ENCODE measurements at places on chromosomes 16 and 17. TPM values are rescaled to one million over a fixed set of nuclear protein-coding genes. Genes with fewer than 3 reads are reported as not detected.

PSMB3 gene
- 548 TPM for total RNA-seq

ABCC11 gene
- total RNA-seq: 0.40 TPM

RGS11 gene
- total RNA-seq: 0.07 TPM

SYT17 gene
- 1.0 TPM for total RNA-seq

ATP1B2 gene
- not detected for total RNA-seq

CCNF gene
- total RNA-seq: 64.7 TPM

CLEC19A gene
- total RNA-seq: not detected

CES4A gene
- total RNA-seq: not detected

PRAC1 gene
- not detected for total RNA-seq

RHBDF1 gene
- 21.4 TPM for total RNA-seq
